ENCODE measurements at places on chromosomes 5 and 9.

DNA sequence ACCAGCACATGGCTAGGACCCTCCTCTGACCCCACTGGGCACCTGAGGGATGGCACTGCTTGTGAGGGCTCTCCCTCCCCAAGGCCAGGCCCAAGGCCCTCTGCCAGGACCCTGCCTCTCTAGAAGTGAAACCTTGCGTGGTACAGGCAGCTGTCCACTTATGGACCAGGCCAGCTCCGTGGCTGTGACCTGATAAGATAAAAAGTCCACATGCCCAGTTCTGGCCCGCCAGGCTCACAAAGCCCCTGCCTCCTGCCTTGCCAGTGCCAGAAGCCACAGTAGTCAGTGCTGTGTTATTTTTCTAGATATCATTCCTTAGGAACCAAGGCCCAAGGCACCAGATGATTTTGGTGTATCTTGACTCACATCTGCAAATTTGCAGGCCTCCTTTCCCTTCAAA is 14.0 kb upstream of the SPATA31E1 start:
- no peak for DNase-seq

GRCh38 chr9:100317706-100318105 is 35.0 kb downstream of the TEX10 start:
- DNase-seq = peak; percentile 60

- DNase-seq = peak; percentile 66
Measured at GRCh38 chr5:173293817-173294672, 34.2 kb downstream of the STC2 start.

- no peak for DNase-seq
Measured at GRCh38 chr5:42366051-42366450, 57.2 kb upstream of the GHR start.

GRCh38 chr5:168612123-168612522 is 33.0 kb upstream of the PANK3 start:
- DNase-seq = no peak

- no peak for DNase-seq
Measured at GRCh38 chr5:134053840-134054338, 49.1 kb upstream of the VDAC1 start.

DNA sequence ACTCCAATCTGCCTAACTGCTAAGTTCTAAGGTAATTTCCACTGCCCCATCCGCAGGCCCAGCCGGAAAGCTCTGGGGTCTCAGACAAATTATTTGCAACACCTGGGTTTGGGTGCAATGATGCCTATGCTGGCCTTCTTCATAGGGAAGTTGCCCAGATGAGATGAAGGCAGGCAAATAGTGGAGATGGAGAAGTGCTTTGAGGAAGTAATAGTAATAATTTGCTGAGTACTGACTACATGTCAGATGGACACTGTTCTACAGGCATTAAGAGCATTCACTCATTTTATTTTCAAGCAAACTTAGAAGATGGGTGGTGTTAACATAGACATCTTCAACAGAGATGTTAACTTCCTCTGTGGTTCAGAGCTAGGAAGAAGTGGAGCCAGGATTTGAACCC is 3.8 kb downstream of the PCDH12 start:
- no peak for DNase-seq

DNA sequence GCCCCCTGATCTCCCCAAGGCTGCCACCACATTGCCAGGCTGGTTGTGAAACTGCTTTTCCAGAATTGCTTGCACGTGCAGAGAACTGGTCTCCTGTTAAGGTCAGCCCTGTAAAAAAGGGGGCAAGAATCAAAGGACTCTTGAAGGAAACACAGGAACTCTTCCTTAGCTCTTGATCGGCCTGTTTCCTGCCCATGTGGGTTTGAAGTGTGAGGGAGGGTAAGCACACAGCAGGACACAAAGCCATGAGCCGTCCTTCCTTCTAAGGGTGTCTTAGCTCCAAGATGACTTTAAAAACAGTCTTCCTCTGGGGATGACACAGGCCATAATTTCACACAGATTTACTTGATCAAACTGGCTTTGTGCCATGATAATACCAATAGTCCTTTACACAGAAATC is 36.1 kb downstream of the TEK start:
- DNase-seq = no peak

GRCh38 chr9:88747768-88748167 is 212.8 kb downstream of the NXNL2 start:
- DNase-seq = peak; percentile 37

- no peak for DNase-seq
Measured at GRCh38 chr5:103624035-103624480, 61.5 kb upstream of the NUDT12 start.

- DNase-seq = no peak
Measured at GRCh38 chr5:172111852-172112225, 76.2 kb downstream of the STK10 start.

GRCh38 chr5:74041913-74042312 is 415.9 kb downstream of the ARHGEF28 start:
- DNase-seq = no peak

- DNase-seq = no peak
Measured at GRCh38 chr9:124658165-124659017, 112.7 kb downstream of the NR6A1 start.

DNA sequence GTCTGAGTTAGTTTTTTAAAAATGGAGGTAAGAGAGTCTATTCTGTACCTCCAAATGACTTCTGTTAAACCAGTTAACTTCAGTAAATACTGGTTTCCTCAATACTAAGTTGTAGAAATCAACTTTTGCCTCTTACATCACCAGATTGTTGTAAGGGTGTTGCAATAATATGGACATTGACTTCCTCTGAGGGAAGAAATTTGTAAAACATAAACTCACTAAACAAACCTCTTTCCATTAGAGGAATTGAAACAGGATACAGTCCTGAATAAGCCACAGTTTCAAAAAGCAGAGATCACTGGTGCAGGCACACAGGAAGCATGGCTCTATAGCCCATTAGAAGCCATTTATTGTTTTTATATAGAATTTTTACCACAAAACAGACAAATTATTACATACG is 32.7 kb upstream of the SLCO6A1 start:
- no peak for DNase-seq

DNA sequence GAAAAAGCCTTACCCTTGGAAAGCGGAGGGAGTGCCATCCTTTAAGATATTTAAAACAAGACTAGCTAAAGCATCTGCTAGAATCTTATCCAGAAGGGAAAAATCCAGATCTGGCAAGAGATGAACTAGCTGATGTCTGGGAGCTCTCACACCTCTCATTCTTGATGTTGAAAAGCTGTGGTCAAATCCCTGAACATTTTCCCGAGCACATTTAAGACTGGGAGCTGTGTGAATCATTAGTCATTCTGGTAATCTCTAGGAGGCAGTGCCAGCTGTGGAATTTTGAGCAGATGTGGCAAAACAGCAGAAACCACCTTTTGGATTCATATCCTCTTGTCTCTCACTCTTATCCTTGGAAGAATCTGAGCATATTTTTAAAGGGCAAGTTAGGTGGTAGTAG is 218.0 kb downstream of the MAN2A1 start:
- DNase-seq = no peak

DNA sequence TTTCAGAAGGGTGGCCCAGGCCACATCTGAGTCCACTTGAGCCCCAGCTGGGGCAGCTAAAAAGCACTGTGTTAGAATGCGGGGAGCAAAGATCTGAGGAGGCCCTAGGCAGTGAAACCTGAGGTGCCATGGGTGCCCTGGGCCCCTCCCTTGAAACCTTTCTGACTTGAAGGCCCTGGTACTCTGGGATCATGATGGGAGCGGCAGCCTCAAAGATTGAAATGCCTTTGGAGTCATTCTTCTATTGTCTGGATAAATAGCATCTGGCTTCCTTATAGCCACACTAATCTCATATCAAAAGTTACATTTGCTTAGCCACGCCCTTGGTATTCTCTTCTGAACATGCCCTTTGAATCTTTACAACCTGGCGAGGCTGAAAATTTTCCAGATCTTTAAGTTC is 7.7 kb upstream of the SEMA5A start:
- DNase-seq = no peak

- DNase-seq = no peak
Measured at GRCh38 chr5:118722122-118723020, 266.0 kb downstream of the DTWD2 start.

DNA sequence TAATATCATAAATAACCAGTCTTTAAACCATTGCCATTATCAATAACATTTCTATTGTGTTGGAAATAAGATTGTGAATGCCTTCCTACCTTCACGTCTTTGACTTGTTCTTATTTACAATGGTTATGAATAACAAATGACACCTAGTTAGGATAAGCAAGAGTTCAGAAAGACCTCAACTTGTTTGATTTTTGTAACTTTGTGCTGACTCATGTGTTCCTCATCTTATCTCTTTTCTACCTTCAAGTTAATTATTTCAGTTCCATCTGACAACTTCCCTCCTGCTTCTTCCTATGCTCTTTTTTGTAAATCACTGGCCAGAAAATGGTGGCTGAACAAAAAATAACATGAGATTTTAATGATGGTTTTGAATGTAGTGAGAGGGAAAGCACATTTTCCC is 538.5 kb upstream of the TUSC1 start:
- no peak for DNase-seq

- DNase-seq = no peak
Measured at GRCh38 chr5:116361171-116361967, 213.3 kb downstream of the SEMA6A start.

DNA sequence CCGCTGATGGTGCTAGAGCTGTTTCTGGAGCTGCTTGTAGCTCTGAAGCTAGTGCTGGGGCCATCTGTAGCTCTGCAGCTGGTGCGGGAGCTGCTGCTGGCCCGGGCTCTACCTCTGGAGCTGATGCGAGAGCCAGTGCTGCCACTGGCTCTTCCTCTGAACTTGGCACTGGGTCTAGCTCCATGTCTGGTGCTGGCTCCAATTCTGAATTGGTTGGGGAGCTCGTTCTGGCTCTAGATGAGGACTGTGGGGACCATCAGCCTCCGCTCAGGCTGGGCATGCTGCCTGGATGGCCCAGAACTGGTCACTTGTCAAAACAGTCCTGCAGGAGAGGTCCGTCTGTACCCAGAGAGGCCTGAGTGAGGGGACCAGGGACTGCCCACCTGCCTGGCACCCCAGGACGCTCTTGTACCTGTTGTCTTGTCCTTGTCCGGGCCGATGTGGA is 21.5 kb downstream of the OBP2B start:
- DNase-seq = no peak

- DNase-seq = no peak
Measured at GRCh38 chr5:9615331-9615730, 14.8 kb downstream of the TAS2R1 start.

- DNase-seq = peak; percentile 46
Measured at GRCh38 chr5:174505621-174506020, 218.8 kb upstream of the MSX2 start.

- no peak for DNase-seq
Measured at GRCh38 chr5:123094919-123095797, 6.1 kb downstream of the PRDM6 start.

DNA sequence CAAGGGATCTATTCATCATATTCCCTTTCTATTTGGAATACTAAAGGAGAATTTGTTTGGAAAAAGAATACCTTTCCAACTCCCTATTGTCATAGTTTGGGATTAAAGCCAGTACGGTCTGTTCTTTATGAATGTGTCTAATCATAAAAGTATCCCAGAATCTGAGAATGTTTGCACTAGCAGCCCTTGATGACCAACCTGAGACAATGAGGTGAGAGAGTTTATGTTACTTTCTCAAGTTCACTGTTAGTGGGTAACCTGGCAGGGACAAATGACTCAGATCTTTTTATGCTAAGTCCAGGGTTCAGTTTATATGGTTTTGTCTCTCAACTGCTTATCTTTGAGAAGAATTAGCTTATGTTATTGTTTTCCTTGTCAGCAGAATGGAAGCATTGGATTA is 25.3 kb upstream of the TLR4 start:
- no peak for DNase-seq

DNA sequence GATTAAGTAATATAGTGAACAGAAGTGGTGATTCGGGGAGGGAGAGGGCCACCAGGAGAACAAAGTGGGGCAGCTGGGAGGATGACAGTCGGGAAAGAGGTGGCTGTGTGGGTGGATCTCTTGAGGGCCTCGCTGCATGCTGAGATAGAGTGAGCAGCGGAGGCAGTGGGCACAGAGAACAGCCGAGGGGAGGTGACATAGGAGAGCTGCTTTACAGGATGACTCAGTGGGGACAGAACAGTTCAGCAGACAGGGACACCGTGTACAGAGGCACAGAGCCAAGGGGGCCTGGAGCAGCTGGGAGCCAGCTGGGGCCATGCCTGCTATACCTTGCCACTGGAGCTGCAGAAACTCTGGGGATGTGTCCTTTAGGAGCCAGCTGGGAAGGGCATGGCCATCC is 273.9 kb downstream of the GADD45G start:
- no peak for DNase-seq

DNA sequence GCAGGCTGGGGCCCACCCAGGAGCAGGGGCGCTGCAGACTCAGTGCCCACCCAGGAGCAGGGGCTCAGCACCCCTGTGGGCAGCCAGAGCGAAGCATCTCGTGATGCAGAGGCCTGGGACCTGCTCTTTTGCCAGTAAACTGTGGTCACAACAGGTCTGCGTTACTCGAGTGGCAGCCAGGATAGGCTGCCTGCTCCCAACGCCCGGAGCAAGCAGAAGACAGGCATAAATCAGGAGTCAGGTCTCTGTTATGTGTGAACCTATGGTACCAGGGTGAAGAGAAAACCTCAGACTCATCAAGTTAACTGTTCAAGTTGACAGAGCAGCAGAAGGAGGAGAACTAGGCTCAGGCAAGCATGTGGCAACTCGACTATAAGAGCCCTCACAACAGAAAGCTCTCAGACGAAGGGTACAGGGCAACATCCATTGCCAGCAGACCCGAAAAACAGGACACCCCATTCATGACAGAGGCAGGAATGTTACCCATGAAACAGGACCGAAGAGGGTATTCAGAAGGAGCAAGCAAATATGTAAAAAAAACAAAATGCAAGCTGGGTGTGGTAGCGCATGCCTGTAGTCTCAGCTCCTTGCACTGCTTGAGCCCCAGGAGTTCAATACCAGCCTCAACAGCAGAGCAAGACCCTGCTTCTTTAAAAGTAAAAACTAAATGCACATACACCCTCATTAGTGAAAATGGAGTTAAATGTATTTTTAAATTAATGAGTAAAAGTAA is 71.7 kb downstream of the GOLPH3 start:
- DNase-seq = no peak

DNA sequence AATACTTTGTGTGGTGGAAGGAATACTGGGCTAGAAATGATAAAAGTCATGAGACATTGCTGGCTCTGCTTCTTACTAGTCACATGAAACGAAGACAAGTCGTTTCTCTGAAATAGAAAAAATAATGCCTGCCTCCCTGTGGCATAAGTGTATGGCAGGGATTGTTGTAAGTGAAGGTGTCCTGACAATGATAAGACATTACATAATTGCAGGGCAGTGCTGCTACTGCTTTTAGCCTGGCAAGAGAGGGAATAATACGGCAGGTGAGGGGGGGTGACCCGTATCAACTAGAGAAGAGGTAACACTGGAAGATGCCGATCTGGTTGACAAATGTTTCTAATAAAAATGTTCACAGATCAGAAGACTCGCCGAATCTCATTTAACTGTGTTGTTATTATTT is 314.3 kb downstream of the KIAA0825 start:
- no peak for DNase-seq

All from RKO (cell line).